ENCODE measurements at places on chromosomes 3 and 15.

DNA sequence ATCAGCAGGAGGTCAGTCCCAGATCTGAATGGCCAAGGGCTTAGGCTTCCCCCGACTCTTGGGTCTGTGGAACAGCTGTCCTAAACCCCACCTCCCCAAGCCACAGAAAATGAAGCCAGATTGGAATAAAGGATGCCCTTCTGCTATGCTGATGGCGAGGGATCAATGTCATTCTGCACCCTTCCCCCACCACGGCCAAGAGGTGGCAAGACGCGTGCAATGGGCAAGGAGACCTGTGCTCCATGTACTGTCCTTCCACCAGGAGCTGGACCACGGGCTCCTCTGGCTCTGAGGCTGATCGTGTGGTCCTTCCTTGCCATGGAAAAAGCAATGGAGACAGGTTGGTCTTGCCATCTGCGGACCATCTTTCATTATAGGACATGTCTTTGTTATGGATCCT lies 32.6 kb upstream of the TBC1D21 start:
- no peak for DNase-seq

DNA sequence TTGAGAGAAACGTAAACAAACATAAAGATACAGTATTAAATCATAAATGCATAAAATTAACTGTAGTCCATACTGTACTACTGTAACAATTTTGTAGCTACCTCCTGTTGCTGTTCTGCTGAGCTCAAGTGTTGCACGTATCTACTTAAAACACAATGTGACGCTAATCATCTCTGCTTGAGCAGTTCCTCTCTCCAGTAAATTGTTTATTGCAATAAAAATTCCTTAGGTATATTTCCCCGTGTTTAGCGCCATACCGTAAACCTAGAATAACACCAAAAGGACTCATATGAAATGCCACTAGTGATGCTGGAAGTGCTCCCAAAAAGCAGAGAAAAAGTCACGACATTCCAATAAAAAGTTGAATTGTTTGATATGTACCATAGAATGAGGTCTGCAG lies 152.3 kb downstream of the LRRN1 start:
- DNase-seq: no peak

DNA sequence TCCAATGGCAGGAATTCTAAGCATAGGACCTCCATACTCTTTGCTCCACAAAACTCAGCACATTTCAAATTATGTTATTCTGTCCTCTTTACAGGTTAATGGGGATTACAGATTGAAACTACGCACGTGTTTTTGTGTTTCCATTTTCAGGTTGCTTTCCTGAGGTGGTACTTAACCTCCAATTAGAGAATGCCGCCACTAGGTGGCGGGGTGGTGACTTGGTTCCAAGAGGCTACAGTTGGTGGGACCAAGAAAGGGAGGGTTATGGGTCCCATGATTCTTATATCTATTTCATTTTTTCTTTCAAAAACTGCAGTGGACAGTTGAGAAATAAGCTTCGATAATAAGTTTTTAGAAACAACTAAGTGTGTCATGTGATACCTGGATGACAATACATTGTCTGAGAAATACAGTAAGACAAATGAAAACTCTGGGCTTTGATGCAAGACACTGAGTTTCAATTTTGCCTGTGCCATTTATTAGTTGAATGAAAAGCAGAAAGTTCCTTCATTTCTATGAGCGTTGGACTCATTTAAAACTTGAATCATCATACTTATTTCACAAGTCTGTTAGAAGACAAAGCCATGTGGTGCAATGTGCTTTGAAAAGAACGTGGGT lies 539.0 kb downstream of the FGF12 start:
- DNase-seq: no peak

- DNase-seq: no peak
Observed at GRCh38 chr3:75042941-75043340, 428.5 kb upstream of the CNTN3 start.

- DNase-seq: no peak
Observed at GRCh38 chr3:129211772-129212171, 28.1 kb upstream of the CNBP start.

- DNase-seq: no peak
Observed at GRCh38 chr3:169634618-169635236, 28.8 kb downstream of the MECOM start.

DNA sequence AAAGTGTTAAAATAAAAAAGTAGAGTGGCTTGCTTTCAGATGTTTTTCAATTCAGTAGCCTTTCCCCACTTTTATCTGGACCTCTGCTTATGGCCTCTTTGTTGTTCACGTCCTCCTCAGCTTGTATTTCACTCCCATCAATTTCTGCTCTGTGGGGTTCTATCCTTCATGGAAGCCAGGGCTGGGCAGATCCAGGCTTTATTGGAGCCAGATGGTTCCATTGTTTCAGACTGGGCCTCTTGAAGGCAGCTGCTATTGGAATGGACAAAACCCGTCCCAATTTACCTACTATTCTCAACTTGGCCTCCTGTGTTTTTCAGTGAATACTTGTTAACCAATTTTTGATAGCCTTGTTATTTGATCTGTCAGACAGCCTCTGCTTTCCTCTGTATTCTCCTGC lies 10.9 kb upstream of the AADACL2 start:
- DNase-seq: no peak

DNA sequence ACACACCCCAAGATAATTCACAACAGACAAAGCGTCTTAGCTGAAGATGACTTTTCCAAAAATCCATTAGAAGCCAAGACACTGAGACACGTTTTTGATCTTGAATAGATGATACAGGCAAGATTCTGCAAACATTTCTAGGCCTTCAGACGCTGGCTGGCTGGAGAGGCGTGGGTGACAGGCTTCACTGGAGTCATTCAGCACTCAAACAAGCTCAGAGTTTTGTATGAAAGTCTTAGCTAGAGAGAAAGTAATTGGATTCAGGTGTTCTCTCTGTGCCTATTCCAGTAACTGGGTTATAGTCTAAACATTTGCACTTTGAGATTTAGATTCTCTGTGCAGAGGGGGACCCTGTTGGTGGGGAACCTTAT lies 147.7 kb upstream of the BHLHE40 start:
- no peak for DNase-seq

DNA sequence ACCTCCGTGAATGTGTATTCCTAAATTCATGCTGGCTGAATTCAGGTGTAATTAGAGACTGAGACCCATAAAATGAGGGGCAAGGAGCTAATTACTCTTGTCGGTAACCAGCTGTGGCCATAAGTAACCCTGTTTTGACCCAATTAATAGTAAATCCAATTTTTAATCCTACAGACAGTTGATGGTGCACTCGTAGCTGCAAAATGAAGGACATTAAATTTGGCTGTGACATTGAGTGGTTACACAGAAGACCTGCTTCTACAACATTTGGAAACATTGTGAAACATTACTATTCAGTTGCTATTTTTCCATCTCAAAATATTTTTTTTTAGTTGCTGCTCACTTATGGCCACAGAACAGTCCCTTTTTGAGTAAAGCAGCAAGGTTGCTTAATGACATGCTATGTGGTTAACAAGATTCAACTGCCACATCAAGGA lies 33.0 kb downstream of the MBNL1 start:
- DNase-seq: no peak

DNA sequence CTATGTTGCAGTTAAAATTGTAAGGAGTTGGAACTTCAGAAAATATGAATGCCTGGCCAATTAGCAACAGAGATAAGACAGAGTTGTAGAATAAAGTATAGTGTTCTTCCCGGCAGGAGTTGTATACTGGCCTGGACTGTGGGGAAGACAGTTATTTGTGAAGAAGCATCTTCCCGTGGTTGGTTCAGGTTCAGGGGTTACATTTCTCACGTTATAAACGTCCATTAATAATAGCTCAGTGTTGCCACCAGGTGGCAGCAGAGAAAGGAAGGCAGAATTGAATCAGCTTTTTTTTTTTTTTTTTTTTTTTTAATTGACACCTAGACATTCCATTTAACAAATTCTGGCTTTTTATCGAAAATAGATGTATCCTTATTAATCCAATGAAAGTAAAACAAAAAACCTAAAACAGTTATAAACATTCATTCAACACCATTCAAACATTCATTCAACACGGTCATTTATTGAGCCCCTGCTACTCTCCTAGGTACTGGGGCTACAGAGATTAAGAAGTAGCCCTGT lies 66.4 kb upstream of the NR2E3 start:
- DNase-seq: no peak

DNA sequence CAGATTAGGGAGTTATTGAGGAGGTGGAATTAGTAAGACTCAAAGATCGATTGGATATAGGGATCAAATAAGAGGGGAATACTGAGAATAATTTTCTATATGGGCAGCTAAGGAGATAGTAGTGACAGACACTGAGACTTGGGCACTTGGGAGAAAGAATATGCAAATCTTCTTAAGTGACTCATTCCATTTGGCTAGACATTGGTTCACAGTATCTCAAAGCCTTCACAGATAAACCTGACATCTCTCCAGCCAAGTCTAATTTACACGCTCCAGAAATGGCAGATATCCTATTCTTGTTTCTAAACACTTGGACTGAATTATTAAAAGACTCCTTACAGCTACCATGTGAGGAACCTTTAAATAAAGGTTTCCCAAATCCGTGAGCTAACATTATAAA lies 104.6 kb upstream of the ADAMTS9 start:
- no peak for DNase-seq

GRCh38 chr3:105614288-105615030 lies 247.8 kb downstream of the ALCAM start:
- DNase-seq: no peak

DNA sequence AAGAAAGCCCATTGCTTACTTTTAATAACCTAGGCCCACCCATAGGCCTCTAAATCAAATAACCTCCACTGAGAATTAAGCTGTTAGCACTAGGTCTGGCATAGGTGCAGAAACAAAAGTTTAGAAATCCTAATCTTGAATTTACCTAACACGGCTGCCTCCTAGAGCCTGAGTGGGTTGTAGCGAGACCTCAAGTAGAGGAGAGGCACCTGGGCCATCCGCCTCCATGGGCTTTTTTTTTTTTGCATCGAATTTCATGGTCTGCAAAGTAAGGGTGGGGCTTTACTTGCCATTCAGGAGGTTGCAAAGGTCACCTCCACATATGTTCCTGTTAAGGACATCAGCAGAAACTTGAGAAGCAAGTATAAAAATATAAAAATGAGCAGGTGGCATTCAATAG lies 6.6 kb upstream of the TPM1 start:
- no peak for DNase-seq

DNA sequence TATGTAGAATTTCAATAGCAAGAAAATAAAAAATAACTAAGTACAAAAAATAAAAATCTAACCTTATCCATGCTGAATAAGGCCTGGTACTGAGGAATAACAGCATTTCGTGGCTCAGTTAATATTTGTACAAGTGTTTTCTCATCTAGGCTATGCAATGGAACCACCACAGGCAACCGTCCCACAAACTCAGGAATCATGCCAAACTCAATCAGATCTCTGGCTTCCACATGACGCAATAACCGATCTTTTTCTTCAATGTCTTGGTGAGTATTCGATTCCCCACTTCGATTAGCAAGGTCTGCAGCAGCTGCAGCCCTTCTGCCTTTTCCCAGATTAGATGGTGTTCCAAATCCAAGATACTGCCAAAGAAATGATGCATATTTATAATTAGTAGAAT lies 21.1 kb upstream of the PDCD7 start:
- DNase-seq: no peak

GRCh38 chr3:139537361-139537760 lies 2.2 kb downstream of the RBP1 start:
- DNase-seq: no peak

GRCh38 chr15:100124361-100124760 lies 217.4 kb downstream of the ADAMTS17 start:
- DNase-seq: no peak

- no peak for DNase-seq
Observed at GRCh38 chr3:197425485-197426120, 127.2 kb upstream of the DLG1 start.

DNA sequence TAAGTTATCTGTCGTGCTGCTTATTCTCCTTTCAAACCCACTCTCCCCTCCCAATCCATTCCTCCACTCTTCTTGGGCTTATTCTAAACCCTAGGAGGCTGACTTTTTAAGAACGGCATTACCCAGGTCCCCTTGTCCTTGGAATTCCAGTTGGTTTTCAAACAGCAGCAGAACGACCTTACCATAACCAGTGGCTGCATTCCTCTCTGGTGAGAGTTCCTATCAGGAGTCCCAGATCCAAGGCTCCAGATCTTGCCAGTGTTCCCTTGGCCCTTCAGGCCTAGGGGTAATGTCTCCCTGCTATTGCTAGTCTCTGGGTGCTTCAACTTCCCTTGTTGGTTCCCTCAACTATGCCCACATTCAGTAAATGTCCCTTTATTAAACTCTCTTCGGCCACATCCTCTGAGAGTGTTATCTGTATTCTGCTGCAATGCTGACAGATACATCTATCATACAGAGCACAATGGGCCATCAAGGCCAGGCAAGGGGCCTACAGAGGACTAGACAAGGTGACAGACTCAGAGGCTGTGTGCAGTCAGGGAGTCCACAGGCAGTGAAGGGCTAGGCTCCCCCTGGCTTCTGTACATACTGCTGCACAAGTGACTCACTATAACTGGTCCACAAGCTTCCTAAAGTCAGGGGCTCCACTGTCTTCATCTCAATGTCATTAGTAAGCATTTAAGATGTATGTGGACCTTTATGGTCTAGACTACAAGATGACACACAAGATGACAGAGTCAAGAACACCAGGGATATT lies 10.1 kb downstream of the LYSMD2 start:
- DNase-seq: no peak

DNA sequence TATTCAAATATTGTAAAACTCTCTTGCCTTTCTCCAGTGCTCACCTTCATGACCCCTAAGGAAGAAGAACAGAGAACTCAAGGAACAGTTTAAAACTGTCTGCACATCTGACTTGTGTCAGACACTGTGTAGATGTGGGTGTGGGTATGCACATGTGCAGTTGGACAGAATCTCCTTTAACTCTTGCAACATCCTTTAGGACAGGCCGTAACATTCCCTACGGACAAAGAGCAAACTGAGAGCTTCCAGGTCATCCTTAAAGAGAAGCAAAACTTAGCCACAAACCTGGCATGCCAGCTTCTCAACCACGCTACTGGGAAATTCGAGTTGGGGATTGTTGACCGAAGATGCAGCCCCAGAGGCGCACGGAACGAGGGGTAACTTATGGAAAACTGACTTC lies 4.1 kb upstream of the SFMBT1 start:
- DNase-seq: no peak

GRCh38 chr3:107212618-107213017 lies 164.6 kb upstream of the CCDC54 start:
- DNase-seq: no peak

GRCh38 chr15:45179221-45179985 lies 8.4 kb downstream of the SHF start:
- DNase-seq: peak; percentile 35

- no peak for DNase-seq
Observed at GRCh38 chr3:70919091-70919490, 606.7 kb upstream of the MDFIC2 start.

- no peak for DNase-seq
Observed at GRCh38 chr3:129105862-129106261, 15.7 kb downstream of the RAB43 start.

Measured in stimulated activated CD8-positive, alpha-beta memory T cell treated with anti-CD3 and anti-CD28 coated beads, Interleukin-4, amount 100 ng/mL, for 1 hour (primary cell).